ENCODE measurements at places on chromosomes 1 and 21.

- DNase-seq = peak; percentile 28
These were observed 16.7 kb downstream of the ALX3 start for GRCh38 chr1:110053552-110054428.

DNA sequence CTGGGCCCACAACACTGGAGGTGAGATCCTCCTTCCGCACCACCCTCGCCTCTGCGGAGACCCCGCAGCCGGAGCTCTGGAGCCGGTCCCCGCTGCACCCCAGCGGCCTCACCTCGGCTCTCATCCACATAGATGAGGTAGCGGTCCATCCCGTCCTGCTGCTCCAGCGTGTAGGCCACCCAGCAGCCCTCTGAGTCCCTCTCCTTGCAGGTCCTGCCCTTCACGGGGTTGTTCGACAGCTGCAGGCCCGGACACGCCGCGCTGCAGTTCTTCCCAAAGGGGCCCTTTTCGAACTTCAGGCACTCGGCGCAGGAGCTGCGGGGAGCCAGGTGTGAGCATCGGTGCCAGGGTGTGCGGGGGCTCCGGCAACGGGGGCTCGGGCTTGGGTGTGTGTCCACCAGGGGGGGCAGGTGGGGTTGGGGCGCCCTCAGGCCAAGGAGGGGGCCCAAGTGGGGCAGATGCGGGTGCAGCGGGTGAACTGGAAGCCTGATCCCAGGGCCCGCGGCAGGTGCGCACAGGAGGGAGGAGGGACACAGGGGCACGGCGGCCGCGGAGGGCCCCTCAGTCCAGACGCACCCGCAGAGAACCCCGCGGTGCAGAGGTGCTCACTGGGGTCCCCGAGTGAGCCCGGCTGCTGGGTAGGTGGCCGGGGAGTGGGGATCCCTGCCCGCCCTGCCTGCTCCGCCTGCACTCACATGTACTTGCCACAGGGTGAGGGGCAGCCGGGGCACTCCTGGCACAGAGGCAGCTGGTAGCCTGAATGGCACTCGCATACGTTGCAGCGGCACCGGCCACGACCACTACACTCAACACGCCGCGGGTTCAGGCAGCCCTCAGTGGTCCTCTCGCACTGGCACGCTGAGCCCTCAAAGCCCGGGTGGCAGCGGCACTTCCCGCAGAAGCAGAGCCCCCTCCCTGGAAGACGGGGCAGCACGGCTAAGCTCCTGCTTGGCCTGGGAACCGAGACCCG, 15.4 kb upstream of the PTTG1IP start:
- DNase-seq = no peak

- no peak for DNase-seq
These were observed 550.0 kb downstream of the KIF26B start for GRCh38 chr1:245704765-245705164.

- DNase-seq = no peak
These were observed 11.6 kb downstream of the POGZ start for GRCh38 chr1:151447696-151448095.

GRCh38 chr1:107135463-107135862, 5.4 kb upstream of the NTNG1 start:
- peak; percentile 1 for DNase-seq

- DNase-seq = no peak
These were observed 553 bp downstream of the TTC3 start for GRCh38 chr21:37073417-37074196.

- DNase-seq = no peak
These were observed 1015.4 kb downstream of the AMY1C start for GRCh38 chr1:104765085-104765484.

Measured in COLO829 (cell line).